ENCODE measurements at places on chromosomes 2 and 18.

GRCh38 chr2:8966123-8966908 is 37.2 kb downstream of the MBOAT2 start:
- DNase-seq: no peak

DNA sequence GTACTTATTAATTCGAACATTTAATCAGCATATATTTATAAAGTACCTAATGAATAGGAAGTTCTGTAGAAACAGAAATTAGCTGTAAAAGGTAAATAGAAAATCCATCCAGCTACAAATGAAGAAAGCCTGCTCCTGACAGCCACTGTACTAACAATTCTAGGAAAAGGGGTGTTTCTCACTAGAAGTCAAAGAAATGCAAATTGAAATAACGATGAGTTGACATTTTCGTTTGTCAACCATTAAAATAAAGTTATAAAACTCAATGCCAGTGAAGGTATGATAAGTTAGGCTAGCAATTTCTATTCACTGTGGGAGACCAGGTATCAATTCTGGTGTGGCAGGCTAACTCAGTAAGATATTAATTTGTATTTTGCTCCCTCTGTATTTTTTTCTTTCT is 198.0 kb downstream of the ARL4C start:
- no peak for DNase-seq

GRCh38 chr2:33267756-33268155 is 208.7 kb upstream of the RASGRP3 start:
- peak; percentile 76 for DNase-seq

- peak; percentile 94 for DNase-seq
Measured at GRCh38 chr2:187390891-187391290, 57.2 kb downstream of the CALCRL start.

- no peak for DNase-seq
Measured at GRCh38 chr2:138454761-138455160, 46.8 kb upstream of the SPOPL start.

- no peak for DNase-seq
Measured at GRCh38 chr2:4501525-4501924, 798.1 kb downstream of the DCDC2C start.

GRCh38 chr2:177669625-177670330 is 277.2 kb downstream of the AGPS start:
- no peak for DNase-seq

- no peak for DNase-seq
Measured at GRCh38 chr2:237336131-237336530, 77.8 kb downstream of the COL6A3 start.

DNA sequence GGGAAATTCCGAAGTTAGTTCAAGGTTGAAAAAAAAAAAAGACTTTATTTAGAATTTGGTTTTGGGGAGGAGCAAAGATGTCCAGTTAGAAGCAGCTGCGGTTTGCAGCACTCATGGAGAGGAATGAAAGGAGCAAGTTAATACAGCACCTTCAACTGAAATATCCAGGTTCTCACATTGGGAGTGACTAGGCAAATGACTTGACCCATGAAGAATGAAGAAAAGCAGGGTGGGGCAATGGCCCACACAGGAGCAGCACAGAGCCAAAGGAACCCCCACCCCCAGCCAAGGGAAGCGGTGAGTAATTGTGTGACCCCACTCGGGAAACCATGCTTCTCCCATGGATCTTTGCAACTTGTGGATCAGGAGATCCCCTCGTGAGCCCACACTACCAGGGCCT is 32.8 kb downstream of the ZNF892 start:
- no peak for DNase-seq

- no peak for DNase-seq
Measured at GRCh38 chr2:200216310-200216709, 90.2 kb upstream of the SPATS2L start.

DNA sequence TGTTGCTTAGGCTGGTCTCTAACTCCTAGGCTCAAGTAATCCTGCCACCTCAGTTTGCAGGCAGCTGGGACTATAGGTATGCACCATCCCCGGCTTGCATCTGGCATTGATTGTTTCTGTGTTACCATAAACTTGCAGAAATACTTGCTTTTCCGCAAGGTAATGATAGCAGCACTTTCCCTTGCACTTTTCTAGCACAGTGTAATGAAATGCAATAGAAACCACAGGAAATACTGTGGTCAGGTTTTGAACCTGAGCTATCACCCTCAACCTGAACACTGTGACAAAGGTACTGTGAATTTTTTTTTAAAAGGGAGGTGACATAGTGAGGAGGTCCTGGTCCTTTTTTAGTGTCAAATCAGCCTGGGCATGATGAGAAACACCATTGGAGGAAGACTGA is 38.3 kb downstream of the DHRS9 start:
- DNase-seq: no peak

- no peak for DNase-seq
Measured at GRCh38 chr18:39962546-39962945, 1992.5 kb upstream of the PIK3C3 start.

DNA sequence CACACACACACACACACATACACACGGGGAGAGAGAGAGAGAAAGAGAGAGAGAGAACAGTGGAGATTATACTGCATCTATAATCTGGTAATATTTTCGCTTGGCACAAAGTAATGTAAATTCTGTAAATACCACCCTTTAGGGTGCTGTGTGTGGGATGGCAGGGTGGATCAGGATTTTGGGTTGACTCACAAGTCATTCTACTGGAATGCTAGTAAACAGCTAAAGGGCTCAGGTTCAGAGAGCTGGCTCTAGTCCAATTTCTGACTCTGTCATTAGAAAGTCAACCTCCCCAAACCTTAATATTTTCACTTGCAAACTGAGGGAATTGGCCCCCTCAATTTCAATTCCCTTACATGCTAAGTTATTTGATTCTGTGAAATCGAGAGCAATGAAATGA is 308.3 kb downstream of the TSN start:
- DNase-seq: peak; percentile 46

DNA sequence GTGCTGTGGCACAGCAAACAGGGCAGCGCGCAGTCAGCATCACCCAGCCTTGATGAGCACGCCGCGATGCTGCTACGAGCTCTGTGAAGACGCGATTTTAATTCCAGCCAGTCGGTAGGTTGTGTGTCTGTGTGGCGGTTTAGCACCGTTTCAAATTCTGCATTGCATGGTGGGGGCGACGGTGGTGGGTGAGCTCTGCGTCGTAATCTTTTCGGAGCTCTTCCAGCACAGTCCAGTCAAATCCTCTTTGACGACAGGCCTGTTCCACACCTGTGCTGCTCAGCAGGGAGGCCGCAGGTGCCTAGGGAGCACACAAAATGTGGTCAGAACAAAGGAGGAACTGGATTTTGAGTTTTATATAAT is 8.6 kb downstream of the ALLC start:
- no peak for DNase-seq

- no peak for DNase-seq
Measured at GRCh38 chr2:110991911-110992310, 128.8 kb upstream of the BCL2L11 start.
